HS-27A (cell line): ENCODE measurements at places on chromosomes 13 and 19.

GRCh38 chr19:18069383-18069782 is 17.4 kb downstream of the IL12RB1 start:
- no peak for DNase-seq

GRCh38 chr13:20901668-20902437 is 693 bp downstream of the XPO4 start:
- no peak for DNase-seq

DNA sequence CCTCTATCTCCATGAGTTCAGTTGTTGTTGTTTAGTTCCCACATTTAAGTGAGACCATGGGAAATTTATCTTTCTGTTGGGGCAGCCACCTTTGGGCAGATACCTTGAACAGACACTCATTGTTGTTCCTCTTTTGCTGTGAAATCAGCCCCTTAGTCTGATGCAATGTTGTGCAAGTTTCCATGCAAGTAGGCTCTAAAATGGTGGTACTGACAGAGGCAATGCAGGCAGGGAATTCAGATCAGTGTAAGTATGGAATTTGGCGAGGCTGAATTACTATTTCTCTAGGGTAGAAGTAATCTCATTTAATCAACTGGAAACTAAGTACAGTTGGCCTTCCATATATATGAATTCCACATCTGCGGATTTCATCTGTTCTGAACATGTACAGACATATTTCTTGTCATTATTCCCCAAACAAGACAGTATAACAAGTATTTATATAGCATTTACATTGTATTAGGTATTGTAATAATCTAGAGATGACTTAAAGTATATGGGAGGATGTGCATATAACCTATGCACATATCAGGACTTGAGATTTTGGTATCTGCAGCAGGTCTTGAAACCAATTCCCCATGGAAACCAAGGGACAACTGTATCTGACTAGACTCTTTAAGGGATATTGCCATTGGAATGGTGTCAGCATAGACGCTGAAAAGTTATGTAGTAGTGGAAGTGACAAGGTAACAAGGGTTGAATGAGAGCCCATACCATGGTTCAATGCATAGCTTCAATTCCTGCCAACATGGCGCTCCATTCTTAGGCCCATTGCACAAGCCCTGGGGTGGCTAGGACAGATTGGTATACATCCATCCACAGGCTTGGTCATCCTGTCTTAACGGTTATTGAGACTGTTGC is 281.5 kb upstream of the HTR2A start:
- no peak for DNase-seq

- DNase-seq, result no peak
These were observed 48.2 kb upstream of the PEPD start for GRCh38 chr19:33569821-33570220.

DNA sequence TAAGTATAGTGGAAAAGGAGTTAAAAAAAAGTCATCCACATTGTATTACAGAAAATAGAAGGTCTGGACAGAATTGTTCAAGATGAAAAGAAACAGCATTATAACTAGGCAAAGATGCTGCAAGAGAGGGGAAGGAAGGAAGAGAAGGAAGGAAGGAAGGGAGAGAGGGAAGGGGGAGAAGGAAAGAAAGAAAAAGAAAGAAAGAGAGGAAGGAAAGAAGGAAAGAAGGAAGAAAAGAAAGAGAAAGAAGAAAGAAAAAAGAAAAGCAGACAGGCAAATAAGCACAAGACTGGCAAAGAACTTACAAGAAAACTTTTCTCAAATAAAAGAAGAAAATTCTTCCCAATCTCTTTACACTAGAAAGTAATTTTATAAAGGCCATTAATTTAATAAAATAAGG is 15.1 kb upstream of the FLT1 start:
- no peak for DNase-seq

GRCh38 chr19:13010038-13010991 is 15.0 kb downstream of the NFIX start:
- no peak for DNase-seq

GRCh38 chr19:50431343-50432220 is 1.1 kb upstream of the MYBPC2 start:
- peak; percentile 29 for DNase-seq

GRCh38 chr13:90187478-90188350 is 1159.8 kb upstream of the MIR17HG start:
- DNase-seq, result no peak

GRCh38 chr13:21081926-21082325 is 20.5 kb upstream of the LATS2 start:
- no peak for DNase-seq

GRCh38 chr19:56949626-56950025 is 109.1 kb upstream of the PEG3 start:
- DNase-seq, result no peak
